ENCODE measurements at places on chromosomes 5 and 9. TPM values are rescaled to one million over a fixed set of nuclear protein-coding genes. Genes with fewer than 3 reads are reported as not detected.

ARID3C gene
- not detected for total RNA-seq

PCDHGB1 gene
- not detected for total RNA-seq

TTC16 gene
- 1.9 TPM for total RNA-seq

DNLZ gene
- 9.0 TPM for total RNA-seq

PIP5K1B gene
- 1.5 TPM for total RNA-seq

CD72 gene
- 4.9 TPM for total RNA-seq

GDA gene
- not detected for total RNA-seq

SH3RF2 gene
- total RNA-seq, result 0.31 TPM

ANKRD18B gene
- total RNA-seq, result 1.2 TPM

CDKN2B gene
- total RNA-seq, result 0.63 TPM

FAM78A gene
- 32.3 TPM for total RNA-seq

ADGRD2 gene
- total RNA-seq, result 0.10 TPM

FRRS1L gene
- under 0.01 TPM for total RNA-seq

LCN2 gene
- total RNA-seq, result 4.7 TPM

PCDHB12 gene
- total RNA-seq, result not detected

GGTA1 gene
- 9.6 TPM for total RNA-seq

SHOC1 gene
- under 0.01 TPM for total RNA-seq

ZDHHC11 gene
- total RNA-seq, result 1.2 TPM

IL5 gene
- total RNA-seq, result not detected

BTNL8 gene
- total RNA-seq, result not detected

PTPA gene
- 20.0 TPM for total RNA-seq

PCDHA3 gene
- total RNA-seq, result not detected

GLRA1 gene
- not detected for total RNA-seq

CDKN2A gene
- 1.2 TPM for total RNA-seq

GPR21 gene
- total RNA-seq, result 3.1 TPM

PCDH12 gene
- under 0.01 TPM for total RNA-seq

Data from mononuclear cell (primary cell).